Chondrocyte (in vitro differentiated cells): ENCODE measurements at places on chromosomes 16 and 17. TPM values are rescaled to one million over a fixed set of nuclear protein-coding genes. Genes with fewer than 3 reads are reported as not detected.

Gene SNAI3
- total RNA-seq: not detected in 3 replicates

DNA sequence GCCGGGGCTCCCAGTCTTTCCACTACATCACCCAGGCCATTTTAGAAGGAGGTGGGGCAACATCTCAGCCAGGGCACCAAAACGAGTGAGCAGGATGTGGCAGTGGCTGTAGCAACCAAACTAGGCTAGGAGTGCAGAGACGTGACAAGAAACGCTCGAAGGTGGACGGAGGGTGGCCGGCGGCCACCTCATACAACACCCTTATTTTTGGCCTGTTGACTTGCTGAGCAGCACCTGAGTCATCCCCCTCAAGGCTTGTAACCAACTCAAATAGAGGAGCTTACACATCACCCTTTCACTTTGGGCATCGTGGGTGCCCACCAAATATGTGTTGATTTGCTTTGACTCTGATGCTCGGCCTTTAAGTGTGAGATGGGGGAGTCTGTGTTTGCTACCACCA lies 23.7 kb upstream of the SOX9 start:
- no peak for DNase-seq

Gene TRIM72
- not detected in 3 replicates for total RNA-seq

Gene NEUROD2
- total RNA-seq: not detected in 3 replicates

- DNase-seq: no peak
Observed at GRCh38 chr17:72838581-72838980, 253.9 kb downstream of the SLC39A11 start.

DNA sequence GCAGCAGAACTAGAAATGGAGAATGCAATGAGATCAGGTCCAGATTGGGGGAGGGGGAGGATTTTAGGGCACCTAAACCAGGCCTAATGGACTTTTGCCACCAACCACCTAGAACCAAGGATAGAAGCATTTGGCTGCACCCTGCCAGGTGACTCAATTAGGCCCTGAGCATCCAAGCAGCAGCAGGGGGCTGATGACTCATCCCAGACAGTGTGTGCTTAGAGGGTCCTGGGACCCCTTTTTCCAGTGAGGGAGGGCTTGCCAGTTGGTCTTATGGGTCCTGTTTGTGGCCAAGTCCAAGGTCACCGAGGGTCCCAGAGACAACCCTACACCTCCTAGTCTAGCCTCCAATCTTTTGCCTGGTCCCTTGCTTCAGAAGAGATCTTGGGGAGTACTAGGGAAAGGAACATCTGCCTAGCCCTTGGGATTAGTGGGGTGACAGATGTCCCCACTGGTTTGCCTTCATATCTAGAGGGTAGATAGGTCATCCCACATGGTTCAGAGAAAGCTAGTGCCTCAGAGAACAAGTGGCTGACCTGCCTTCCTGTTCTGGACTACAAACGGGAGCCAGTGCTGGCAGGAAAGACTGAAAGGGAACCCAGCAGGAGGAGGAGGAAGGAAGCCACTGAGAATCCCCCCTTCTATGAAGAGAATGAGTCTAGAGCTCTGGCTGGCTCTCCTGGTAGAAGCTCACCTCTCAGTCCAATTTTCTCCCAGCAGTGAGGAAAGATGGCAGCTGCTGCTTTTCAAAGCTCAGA lies 1.6 kb upstream of the TBKBP1 start:
- DNase-seq: peak; percentile 24

- DNase-seq: no peak
Observed at GRCh38 chr17:70897446-70897845, 728.1 kb downstream of the KCNJ2 start.

Gene HOXB8
- total RNA-seq: not detected in 3 replicates

- no peak for DNase-seq
Observed at GRCh38 chr16:1335996-1336395, 2.6 kb downstream of the BAIAP3 start.
